ENCODE measurements at places on chromosomes 5 and 9.

DNA sequence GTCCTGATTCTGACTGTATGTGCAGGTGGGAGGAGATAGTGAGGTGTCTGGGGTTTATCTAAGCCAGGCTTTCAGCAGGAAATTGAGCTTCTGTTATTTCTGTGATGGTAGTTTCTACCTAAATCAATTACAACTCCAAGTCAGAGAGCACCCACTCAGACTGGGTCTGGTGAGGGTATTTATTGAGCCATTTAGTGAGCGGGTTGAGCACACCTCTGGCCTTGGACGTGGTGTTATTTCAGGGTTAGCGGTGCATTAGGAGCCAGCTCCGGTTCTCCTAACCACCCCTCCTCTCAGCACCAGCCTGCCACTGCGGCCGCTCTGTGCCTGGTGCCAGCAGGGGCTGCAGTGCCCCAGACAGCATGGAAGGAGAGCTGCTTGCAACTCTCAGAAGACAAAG is 238.9 kb downstream of the CACNA1B start:
- DNase-seq: no peak

- no peak for DNase-seq
These were observed 23.4 kb upstream of the ORM1 start for GRCh38 chr9:114299286-114300152.

DNA sequence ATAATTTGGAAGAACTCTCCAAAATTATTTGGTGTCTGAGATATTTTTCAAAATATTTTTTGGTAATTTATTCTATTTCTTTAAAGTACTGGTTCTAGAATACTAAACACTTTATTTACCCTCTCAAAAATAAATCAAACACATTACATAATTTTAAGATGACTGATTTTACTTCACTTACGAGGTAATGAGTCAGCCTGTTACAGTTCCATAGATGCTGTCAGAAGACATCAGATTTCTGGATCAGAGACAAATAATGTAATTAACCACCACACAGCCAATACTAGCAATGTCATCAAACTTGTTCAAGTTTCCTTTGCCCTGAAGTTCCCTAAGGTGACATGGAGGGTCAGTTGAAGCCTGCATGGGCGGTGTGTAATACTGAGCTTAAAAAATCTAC is 106.1 kb upstream of the CDH9 start:
- DNase-seq: no peak

DNA sequence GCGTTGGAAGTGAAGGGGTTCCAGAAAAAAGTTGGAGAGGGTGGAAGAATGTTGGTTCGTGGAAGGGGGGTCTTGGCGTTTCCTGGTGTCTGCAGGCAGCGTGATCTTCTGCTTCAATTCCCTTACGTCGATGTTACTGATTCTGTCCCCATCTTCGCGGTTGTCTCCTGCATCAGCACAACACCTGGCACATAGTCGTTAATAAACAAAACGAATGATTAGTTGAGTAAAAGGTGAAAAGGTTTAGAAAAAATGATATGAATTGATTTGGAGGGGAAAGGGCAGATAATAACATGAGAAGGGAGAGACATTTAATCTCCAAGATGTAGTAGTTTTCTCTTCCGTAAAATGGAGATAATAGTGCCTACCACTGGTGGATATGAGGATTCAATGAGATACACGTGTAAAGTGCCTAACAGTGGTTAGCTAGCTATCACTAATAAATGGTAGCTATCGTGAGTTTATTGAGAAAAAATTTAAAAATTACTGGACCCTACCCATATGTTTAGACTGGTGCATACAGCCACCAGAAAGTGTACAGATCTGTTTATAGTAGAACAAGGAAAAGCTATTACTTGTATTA is 556 bp downstream of the MTREX start:
- peak; percentile 25 for DNase-seq

DNA sequence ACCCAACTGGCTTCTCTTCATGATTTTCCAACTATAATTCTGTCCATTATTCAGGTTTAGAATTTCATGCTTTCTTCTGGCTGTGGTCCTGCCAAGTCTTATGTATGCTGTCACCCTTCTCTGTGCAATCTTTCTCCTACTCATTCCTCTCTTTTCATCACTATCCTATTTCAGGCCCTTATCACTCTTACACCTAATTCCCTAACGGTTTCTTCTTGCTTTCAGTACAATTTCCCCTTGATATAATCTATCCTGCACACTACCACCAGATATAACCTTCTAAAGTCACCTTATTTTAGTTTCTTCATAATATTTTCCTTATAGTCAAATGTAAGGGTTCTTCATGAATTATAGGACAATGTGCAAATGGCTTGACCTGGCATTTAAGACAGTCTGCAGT is 436.2 kb downstream of the RAB3C start:
- no peak for DNase-seq

- no peak for DNase-seq
These were observed 298.9 kb downstream of the TMEM38B start for GRCh38 chr9:105993116-105993854.

GRCh38 chr9:20815923-20816703 is 132.1 kb downstream of the FOCAD start:
- DNase-seq: no peak

GRCh38 chr5:94102849-94103248 is 361.4 kb upstream of the POU5F2 start:
- DNase-seq: no peak

DNA sequence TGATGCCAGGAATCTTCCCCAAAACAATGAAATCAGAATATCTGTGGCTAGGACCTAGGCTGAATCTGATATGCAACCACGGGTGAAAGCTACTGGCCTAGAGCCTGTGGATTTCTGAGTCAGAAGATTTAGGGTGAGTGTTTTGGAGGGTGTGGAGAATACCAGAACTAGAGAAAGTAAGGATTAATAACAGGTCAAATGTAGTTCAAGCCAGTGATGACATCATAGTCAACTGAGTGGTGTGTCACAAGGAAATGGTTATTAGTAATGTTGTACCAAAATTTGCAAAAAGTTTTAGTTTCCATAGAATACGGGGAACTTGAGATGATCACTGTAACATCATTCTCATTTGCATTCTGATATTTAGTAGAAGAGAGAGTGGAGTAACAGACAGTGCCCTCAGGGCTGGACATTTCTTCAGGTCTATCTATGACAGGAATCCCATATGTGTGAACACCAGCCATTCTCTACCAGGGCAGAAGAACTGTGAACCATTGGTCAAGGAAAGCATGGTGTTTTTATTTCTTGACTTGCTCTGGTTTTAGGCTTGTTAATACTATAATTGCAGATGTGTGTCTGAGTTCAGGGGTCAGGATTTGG is 3.7 kb downstream of the GALNT12 start:
- no peak for DNase-seq

DNA sequence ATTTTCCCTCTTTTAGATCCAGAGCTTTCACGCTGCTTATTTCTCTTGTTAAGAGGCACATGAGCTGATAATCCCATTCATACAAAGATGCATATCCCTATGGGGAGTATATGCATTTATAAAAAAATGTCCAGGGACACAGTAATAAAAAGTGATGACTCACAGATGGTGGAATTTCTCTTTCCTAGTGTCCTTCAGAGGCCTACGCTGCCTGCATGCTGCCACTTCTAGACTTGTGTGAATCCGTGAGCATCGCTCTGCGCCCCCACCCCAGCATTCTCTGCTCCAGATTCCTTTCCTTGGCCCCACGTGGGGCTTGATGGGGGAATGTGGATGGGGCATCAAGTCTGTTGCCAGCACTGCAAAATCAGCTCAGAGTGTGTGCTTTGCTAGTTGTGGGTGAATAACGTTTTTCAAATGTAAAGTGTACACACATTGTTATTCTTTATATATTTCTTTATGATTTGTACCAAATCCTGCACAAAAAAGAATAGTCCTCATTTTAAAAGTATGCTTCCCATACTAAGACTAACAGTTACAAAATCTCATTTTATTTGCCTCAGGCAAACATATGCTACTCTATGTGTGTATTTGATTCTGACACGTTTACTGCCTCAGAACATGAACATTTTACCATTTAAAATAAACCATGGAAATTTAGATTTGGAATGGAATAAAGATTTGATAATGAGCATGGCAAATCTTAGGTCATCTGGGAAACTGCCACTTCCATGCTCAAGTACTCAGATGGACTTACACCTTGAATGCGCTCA is 22.4 kb upstream of the RASGRF2 start:
- no peak for DNase-seq

- no peak for DNase-seq
These were observed 105.6 kb downstream of the CSNK1G3 start for GRCh38 chr5:123617561-123617960.

DNA sequence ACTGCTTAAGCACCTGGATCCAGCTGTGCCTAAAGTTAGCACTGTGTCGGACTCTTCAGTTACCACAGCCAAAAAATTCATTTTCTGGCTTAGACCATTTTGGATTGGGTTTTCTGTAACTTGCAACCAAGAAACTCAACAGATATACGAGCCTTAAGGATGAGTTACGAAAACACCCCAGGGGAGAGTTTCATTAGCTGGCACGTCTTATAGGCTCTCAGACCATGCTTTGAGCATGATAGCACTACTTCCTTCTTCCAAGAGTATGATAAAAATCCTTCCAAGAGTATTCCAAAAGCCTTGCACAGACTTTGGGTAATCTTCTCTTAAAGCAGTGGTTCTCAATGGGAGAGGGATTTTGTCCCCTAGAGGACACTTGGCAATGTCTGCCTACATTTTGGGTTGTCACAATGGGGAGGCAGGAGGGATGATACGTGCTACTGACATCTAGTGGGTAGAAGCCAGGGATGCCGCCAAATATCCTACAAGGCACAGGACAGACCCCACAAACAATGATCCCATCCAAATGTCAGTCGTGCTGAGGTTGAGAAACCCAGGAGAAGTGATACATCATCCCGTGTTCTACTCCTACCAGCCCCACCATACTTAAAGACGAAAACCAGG is 64.8 kb downstream of the SMIM23 start:
- DNase-seq: peak; percentile 7

DNA sequence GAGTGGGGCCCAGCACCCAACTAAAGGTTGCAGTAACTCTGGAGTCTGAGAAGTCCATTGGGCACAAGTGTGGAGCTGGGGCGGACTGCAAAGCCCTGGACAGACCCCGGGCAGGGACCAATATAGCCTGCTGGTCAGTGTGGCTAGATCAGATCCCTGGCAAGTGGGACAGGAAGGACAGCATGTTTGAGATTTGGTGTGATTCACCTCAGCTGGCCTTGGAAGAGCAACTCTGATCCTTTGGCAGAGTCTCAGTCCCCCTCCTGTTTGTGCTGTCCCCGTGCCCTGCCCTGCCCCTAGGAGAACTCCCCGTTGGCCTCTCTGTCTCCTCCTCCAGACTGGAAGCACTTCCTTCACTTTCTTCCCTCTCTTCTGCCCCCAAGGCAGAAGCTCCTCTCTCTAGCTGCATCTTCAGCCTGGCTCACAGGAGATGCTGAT is 255.3 kb downstream of the FSTL4 start:
- DNase-seq: no peak

DNA sequence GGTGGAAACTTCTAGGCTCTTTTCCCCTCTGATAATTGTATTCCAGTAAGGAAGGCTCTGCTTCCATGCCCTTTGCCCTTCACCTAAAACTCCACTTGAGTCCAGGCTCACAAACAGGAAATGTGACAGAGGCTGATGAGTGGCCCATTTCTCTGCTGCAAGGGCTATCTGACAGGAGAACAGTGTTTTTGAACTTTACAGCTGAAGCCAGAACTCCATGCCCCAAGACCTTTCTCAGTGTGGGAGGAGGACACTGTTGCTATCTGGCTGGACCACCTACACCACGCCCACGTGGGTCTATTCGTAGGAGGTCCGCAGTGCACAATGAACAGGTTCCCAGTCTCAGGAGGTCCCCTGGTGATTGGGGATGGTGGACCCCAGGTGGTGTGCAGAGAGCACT is 13.6 kb downstream of the GGTA1 start:
- no peak for DNase-seq

DNA sequence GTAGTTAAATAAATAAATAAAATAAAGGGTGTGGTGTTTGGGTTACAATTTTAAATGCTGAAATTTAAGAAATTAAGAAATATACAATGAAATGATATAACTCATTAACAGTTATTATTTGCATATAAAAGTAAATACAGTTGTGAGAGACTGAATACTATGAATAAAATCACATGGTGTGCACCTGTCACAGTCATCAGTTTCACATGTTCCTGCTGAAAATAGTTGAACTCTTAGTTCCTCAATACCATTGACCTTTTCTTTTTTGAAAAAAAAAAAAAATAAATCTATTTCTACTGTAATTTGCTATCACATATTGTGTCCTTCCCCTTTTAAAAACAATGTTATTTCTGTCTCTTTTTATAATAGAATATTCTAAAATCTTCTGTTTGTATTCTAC is 130.9 kb upstream of the CHD1 start:
- DNase-seq: no peak

- no peak for DNase-seq
These were observed 275.0 kb downstream of the SPATA31D1 start for GRCh38 chr9:82263619-82264018.

DNA sequence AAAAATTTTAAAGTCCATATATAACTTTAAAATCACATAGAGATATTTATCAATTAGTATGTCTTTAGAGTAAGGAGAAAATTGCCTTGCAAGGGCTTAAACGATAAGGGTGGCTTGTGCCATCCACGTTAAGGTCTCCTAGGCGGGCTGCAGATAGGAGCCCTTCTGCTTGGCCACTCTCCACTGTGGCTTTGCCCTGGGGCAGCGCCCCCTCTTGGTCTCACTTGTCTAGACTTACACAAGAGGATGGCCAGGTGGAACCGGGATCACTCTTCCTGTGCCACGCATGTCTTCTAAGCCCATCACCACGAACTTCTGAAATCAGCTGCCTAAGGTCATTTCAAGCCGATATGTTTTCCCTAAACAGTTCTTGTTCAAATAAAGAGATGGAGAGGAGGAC is 2.9 kb downstream of the FPGS start:
- no peak for DNase-seq

- DNase-seq: no peak
These were observed 242.1 kb downstream of the HCN1 start for GRCh38 chr5:45454114-45454513.

GRCh38 chr5:54385994-54386393 is 69.5 kb upstream of the HSPB3 start:
- DNase-seq: no peak

DNA sequence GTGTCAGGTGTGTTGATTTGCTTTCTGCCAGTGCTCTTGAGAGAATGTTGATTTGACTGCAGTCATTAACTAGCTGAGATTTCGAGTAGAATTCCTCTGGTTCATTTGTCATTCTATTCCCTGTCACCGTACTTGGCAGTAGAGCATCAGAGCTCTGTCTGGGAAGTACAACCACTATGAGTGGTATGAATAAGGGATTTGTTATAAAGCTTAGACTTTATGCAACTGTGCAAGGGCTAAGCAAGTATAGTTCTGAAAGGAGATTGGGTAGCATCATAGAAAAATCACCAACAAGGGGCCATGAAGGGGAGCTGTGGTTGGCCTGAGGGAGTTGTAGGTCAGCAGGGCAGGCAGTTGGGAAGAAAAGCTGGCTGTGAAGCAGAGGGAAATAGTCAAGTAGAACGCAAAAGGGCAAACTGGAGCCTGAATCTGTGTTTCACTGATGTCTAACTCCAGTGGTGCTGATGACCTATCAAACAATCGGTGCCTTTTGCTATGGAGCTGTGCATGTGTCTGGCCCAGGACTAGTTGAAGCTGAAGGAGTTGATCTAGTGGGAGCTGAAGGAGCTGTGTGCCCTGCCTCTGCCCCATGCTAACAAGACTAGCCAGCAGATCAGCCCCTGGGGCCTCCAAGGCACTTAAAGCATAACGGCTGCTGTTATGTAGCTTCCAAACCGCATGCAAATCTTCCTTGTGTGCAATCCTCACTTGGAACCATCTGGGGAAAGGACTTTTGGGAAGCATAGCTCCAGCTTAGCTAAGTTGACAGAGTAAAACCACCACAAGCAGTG is 110.0 kb downstream of the SLC28A3 start:
- DNase-seq: no peak
